HL-60 (cell line): ENCODE measurements at places on chromosomes 5 and 9.

DNA sequence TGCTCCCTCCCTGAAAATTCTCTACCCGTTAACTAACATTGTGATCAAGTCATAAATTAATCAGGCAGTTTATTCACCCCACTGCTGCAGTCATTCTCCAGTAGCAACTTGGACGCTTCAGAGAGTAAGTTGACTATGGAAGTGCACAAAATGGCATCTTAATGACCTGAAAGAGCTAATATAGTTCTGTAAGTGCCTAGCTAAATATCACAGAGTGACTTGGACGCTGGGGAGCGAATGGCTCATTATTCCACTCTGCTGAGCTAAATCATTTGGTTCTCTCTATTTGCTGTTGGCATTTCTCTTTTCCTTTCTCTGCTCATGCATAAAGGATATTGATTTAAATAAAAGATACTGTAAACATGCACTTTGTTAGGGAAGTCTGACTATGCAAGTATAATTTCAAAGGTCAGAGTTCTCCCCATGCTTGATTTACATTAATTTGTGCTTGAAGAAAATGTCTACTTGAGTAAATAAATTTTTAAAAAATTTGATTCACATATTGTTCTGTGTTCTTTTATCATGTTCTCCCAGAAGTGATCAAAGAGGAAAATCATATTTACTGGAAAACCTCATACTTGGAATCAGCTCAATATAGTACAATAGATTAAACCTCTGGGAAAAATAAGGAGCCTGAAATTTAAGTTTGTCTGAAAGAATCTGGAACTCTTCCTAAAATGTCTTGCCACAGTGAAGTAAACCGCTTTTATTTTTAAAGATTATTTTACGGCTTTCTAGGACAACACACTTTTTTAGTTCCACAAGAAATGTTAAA, 169.5 kb upstream of the HAPLN1 start:
- no peak for DNase-seq

DNA sequence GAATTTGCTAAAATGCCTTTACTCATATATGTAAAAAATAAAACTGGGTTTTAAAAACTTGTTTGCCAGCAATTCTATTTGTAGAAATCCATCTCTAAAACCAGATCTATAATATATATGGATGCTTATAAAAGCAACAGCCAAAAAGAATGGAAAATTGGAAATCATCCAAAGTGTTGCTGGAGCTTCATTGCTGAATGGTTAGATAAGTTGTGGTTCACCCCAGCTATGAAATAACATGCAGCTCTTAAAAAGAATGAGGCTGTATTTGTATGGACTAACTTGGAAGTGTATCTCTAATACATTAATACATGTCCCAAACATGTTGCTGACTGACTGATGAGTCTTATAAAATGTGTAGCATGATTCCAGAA, 76.2 kb downstream of the STK10 start:
- DNase-seq = no peak

GRCh38 chr9:122475717-122476116, 2.0 kb downstream of the OR1J1 start:
- no peak for DNase-seq

DNA sequence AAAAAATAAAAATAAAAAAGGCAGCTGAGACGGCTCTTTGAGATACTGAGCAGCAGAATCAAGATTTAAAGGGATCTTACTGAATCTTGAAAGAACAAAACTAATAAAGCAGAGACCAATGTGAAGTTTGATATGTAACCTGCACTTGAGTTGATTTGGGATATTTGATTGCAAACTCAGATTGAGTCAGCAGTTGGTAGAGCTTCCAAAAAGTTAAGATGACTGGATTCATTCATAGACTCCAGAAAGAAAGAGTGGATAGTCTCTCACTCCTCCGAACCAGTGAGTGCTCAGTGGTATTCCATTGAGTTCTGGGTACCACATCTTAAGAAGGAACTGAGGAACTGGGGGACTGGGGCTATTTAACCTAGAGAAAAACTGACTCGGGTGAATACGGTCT, 52.7 kb upstream of the TESK1 start:
- DNase-seq = no peak

DNA sequence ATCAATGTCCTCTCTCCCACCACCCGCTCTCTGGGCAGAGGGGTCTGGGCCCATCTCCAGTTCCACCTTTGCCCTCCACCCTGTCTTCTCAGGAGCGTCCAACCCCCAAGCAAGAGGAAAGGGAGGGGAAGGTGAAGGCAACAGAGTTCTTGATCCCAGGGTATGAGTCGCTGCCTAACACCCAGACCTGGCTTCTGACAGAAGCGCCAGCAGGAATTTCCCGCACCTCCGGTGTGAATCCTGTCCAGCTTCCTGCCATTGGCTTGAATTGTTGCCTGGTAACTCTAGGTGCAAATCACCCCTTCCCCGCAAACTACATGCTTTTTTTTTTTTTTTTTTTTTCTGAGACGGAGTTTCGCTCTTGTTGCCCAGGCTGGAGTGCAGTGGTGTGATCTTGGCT, 84.2 kb upstream of the IER5L start:
- DNase-seq = no peak

DNA sequence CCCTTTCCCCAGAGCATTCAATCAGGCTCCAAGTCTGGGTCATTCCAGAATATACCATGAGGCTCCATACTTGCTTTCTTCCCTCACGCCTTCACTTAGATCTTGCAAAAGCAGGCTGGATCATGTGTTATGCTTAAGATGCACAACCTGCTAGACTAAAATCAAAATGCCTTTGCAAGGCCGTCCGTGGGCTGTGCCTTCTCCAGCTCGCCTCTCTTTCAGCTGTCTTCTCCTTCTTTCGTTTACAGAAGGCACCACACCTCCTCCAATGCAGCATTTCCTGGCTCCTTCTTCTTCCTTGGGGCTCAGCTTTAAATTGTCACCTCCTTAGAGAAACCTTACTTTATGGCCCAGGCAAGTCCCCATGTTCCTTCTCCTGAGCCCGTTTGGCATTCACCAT, 150.6 kb downstream of the ADCY2 start:
- DNase-seq = no peak

GRCh38 chr5:157890836-157891597, 32.1 kb upstream of the CLINT1 start:
- DNase-seq = peak; percentile 80

DNA sequence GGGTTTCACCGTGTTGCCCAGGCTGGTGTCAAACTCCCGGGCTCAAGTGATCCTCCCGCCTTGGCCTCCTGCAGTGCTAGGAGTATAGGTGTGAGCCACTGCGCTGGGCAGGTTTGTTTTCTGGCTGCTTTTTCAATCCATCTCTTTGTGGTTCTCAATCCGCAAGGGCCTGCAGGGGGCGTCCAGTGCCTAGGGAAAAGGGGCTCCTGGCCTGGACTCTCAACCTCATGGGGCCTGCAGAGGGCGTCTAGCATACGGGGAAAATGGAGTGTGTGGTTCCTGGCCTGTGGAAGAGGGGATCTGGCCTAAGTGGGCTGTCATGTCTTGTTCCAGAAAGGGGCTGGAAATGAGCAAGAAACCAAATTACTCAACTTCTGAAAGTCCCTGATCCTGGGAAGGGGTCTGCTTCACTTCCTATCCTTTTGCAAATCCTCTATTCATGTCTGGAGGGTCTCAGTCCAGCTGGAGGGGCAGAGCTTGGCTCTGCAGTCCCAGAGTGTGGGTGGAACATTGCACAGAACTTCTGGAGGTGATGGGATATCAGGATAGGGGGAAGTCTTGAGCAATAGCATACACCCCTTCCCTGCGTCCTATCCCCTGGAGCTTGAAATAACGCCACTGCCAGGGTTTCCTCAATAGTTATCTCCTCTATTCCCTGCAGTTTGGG, 12.7 kb upstream of the CCL27 start:
- DNase-seq = peak; percentile 40

DNA sequence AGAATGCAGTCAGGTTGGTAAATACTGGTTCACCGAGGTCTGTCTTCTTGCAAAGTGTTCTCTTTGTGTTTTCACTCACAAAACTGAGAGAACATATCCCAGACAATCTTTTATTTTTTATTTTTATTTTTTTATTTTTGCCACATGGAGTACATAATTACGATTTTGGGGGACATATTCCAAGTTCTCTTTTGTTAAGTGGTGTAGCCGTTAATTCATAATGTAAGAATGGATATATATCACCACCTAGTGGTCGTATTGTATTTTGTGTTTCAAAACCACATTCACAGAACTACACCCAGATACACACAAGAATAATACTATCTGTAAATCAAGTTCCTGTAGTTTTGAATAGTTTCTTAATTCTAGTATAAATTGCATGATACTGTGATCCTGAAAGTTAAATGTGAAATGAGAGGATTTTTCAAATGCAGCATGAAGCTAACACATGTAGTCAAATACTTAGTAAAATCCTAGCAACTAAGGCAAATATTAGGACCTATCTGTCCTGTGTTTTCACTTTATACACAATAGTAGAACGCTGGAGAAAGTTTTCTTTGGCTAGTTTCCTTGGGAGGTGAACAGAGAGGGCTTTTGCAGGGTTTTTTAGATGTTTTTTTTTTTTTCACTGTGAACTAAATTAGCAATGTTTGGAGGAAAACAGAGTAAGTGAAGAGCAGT, 92.7 kb downstream of the VCAN start:
- no peak for DNase-seq

GRCh38 chr5:14851050-14851419, 20.5 kb downstream of the ANKH start:
- DNase-seq = no peak

GRCh38 chr9:76379494-76379893, 14.7 kb downstream of the RFK start:
- DNase-seq = no peak

GRCh38 chr9:137540536-137540935, 9.7 kb downstream of the PNPLA7 start:
- DNase-seq = no peak

GRCh38 chr9:93979721-93980120, 24.6 kb upstream of the BARX1 start:
- no peak for DNase-seq

- DNase-seq = no peak
These were observed 247.0 kb downstream of the TRIM32 start for GRCh38 chr9:116934131-116934530.

DNA sequence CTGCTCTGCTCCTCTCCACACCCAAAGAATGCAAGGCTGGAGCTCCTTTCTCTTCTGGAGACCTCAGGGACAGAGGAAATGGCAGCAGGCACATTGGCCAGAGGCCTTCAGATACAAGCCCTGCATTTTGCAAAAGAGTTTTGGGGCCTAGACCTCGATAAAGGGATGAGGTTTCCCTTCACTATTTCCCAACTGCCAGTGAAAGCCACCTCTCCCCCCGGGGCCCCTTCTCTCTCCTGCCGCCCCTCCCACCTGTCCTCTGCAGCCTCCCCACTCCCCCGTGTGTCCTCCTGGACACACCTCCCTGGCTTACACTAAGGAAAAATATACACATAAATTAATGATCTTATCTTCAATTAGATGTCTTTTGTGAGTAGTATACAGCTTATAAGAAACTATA, 21.3 kb upstream of the LMNB1 start:
- DNase-seq = peak; percentile 73

GRCh38 chr5:134267366-134268018, 41.6 kb upstream of the PPP2CA start:
- DNase-seq = no peak

DNA sequence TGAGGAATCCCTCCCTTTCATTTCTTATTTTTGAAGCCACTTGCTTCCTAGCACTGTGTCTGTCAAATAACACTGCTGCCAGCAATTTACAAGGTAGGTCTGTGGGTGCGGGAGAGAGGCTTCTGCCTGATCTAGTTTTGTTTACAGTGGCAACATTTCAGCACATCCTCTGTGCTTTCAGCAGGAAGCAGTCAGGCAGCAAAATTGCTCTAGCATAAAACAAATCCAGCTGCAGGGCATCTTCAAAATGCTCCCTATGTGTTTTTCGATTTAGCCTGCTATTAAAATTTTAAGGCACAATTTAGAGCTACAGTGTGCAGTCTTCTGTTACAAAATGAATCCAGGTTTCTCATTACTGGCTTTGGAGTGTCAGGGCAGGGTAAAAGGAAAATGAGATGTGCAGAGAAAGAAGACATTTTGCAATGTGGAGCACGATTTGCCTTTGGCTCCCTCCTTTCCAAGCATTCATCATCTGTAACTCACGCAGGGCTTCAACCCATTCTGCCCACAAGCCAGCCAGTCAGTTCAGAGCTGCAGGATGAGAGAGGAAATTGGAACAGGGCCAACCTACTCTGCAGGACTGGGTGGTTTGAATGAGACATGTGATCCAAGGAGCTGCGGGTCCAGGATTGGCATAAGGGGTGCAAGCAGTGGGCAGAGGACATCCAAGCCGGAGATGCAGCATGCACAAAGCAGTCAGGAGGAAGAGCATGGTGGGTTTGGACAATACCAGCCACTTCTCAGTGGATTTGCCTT, 143.4 kb upstream of the APC start:
- DNase-seq = no peak

- no peak for DNase-seq
These were observed 226.0 kb downstream of the GAS1 start for GRCh38 chr9:86721226-86721781.

GRCh38 chr9:19233344-19233743, 2.9 kb downstream of the DENND4C start:
- no peak for DNase-seq

GRCh38 chr5:22249209-22249729, 603.9 kb downstream of the CDH12 start:
- no peak for DNase-seq

DNA sequence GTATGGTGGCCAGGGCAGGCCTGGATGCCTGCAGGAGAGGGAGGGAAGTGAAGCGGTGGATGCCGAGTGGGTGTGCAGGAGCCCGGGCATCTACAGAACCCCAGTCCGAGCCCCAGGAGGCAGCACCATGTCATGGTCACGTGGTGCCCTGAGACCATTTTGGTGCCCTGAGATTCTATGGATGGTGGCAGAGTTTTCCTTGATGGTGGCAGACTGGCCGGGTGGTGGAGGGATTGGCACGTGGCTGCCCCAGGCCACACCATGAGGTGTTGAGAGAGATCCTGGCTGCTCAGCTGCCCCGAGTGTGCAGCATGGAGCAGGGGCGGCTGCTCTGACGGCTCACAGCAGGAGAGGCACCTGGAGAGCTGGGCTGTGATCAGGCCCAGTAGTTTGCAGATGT, 52.3 kb downstream of the SYK start:
- no peak for DNase-seq
